ENCODE measurements at places on chromosomes 16 and 17.
A peak's percentile ranks its signal among the peaks of the same experiment; 100 is the strongest.

GRCh38 chr16:1916640-1916990 lies 1.6 kb downstream of the HS3ST6 start:
- DNase-seq, result no peak

- no peak for DNase-seq
These were observed 47.8 kb upstream of the NLRP1 start for GRCh38 chr17:5631958-5632590.

GRCh38 chr16:21156767-21157467 lies 1.6 kb upstream of the LDAF1 start:
- peak; percentile 4 for DNase-seq

- DNase-seq, result no peak
These were observed 8.4 kb upstream of the CLEC18A start for GRCh38 chr16:69942627-69943170.

DNA sequence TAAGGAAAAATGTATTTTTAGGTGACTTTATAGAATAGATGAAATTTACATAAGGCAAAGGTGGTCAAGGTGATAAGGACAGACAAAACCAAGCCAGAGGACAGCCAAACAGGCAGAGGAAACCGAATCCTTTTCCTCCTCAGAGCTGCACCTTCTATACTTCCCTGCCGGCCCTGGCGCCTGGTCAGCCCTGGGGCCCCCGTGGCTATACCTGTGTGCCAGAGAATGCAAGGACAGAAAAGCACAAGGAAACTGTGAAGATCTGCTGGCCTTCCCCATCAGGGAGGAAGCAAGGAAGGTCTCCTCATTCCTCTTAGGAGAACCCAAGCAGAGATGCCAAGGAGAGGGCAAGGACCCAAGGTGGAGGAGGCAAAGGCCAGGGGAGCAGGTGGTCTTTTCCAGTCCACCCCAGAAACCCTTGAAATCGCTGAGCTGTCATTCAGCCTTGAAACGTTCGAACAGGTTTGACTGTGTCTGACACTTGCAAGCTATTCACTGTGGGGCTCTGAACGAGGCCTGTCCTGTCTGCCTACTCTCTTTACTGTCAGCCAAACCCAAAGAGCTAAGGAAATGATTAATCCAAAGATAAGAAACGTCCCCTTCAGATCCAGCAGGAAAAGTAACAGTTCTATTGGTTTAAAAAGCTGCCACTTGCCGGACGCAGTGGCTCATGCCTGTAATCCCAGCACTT lies 114.4 kb downstream of the XYLT1 start:
- no peak for DNase-seq

- DNase-seq, result no peak
These were observed 48.6 kb upstream of the XYLT1 start for GRCh38 chr16:17519101-17519955.

DNA sequence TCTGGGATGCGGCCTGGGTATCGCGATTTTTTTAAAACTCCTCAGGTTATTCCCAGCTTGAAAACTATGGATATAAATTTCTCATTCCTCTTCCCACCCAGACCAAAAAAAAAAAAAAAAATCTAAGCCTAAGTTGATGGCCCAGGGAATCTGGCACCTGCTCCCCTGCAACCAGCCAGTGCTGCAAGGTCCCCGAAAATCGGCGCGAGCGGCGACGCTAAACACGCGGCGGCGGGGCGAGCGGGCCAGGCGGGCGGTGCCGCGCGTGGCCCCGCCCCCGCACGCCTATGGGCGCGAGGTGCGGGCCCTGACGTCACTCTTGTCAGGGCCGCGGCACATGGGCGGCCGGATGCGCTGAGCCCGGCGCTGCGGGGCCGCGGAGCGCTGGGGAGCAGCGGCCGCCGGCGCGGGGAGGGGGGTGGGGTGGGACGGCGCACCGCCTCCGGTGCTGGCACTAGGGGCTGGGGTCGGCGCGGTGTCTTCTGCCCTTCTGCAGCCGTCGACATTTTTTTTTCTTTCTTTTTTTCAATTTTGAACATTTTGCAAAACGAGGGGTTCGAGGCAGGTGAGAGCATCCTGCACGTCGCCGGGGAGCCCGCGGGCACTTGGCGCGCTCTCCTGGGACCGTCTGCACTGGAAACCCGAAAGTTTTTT lies at the start of gene HLF:
HLF (plus strand) TSS at position 316 of the 654 bp plus-strand sequence. CDS start 525 bp downstream, outside the sequence.
- peak; percentile 74 for DNase-seq

GRCh38 chr17:4536259-4536741 lies 18.9 kb downstream of the MYBBP1A start:
- DNase-seq, result no peak

GRCh38 chr16:47920709-47921108 lies 235.1 kb downstream of the ABCC12 start:
- DNase-seq, result no peak

DNA sequence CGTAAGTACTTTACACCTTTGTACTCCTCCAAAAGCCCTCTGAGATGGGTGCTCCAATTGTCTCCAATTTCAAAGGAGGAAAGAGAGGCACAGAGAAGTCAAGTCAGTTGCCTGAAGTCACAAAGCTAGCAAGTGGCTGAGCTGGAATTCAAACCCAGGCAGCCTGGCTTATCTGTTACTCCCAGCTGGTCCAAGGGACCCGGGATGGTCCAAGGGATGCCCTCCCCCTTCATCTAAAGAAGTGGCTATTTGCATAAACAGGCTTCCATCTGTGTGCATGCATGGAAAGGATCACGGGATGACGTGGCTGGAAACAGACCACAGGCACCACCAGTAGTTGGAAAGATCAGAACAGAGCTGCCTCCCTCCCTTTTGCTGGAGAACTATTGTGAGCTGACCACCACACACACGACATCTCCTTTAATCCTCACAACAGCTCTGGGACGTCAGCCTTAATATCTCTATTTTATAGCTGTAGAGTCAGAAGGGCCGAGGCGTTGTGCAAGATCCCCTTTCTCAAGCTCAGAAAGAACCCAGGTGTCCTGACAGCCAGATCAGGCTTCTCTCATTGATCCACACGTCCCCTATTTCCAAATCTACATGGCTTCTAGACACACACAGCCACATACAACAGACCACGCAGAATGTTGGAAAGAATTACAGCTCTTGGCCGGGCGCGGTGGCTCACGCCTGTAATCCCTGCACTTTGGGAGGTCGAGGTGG lies 10.9 kb upstream of the COL1A1 start:
- DNase-seq, result no peak

DNA sequence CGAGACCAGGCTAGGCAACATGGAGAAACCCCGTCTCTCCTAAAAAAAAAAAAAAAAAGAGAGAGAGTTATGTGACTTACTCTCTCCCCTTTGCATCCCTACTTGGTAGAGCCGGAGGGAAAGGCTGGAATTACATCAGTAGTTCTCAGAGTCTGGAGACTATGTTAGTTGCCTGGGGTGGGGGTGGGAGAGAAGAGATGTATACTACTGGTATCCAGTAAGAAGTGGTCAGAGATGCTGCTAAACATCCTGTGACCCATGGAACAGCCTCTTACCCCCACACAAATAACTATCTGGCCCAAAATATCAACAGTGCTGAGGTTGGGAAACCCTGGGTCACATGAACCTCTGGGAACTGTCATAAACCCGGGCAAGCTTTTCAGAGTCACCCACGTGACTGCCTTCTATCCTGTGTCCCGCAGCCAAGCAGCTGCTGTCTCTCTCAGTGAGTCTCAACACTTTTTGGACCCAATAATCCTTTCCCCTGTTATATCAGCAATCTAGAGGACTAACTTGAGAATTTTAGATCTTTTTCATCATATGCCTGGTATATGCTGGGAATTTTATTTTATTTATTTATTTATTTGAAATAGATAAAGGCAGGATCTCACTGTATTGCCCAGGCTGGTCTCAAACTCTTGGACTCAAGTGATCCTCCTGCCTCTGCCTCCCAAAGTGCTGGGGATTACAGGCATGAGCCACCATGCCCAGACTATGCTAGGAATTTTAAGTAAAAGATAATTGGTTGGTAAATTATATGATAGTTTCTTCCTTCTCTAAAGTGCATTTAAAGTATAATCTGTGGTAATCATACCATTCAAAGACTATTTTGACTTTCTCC lies 8.7 kb downstream of the EIF1 start:
- peak; percentile 68 for DNase-seq

- DNase-seq, result no peak
These were observed 113.0 kb downstream of the RBFOX3 start for GRCh38 chr17:79497777-79498348.

- peak; percentile 68 for DNase-seq
These were observed 47.5 kb downstream of the HAPSTR1 start for GRCh38 chr16:9138731-9139501.

DNA sequence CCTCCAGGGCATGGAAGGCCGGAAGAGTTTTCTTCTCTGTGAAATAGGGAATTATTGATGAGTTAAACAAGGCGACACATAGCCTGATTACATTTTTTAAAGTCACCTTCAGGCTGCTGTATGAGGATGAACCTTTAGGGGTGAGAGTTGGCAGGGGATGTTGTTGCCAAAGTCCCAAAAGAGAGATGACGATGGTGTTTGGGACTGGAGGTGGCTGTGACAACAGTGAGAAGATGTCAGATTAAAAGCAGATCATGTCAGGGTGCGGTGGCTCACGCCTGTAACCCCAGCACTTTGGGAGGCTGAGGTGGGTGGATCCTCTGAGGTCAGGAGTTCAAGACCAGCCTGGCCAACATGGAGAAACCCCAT lies 16.8 kb upstream of the ASGR2 start:
- no peak for DNase-seq

Measured in C1 segment of cervical spinal cord (tissue), 14 donors.